ENCODE measurements at places on chromosomes 16 and 17.

DNA sequence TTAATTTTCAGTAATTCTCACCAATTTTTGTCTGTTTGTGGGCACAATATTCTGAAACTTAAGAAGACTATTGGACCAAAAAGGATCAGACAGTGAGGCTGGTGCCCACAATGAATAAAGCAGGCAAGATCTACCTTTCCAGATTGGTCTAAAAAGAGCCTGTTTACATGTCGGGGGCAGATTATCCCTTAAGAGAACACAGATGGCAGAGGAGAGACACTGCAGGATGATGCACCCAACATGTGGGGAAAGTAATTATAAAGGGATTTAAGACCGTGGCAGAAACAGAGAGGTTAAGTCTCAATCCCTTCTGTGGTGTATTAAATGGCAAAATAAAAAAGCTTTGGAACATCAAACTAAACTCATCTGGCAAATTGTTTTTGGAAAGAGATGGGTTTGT lies 331.8 kb upstream of the CDH11 start:
- DNase-seq = peak; percentile 31

DNA sequence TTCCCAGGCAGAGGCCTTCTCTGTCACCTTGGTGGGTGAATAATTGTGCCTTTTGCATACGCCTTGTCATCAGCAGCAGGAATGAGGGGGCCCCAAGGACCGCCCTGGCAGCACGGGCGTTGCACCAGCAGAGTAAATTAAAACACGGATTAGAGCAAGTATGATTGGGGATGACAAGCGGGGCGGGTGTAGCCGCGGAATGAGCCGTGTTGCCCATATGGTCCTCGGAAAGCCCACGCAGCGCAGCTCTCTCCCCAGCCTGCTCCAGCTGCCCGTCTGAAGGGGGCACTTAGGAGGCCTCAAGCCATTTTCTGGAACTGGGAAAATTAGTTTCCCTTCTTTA lies 299.4 kb upstream of the IRX3 start:
- DNase-seq = no peak

DNA sequence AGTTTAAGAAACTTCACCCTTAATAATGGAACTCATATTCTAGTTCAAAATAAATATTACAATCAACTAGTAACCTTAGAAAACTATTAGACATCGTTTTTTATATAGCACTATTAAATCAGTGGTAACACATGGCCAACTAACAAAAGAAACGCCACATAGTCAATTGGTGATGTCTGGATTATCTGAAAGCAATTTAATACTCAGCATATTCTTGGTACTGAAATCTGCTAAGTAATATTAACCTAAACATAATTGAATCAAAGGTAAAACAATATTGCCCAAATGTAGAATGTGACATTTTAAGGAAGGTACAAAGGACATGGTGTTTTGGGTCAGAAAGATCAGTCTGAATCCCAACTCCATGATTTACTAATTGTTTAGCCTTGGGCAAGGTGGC lies 11.1 kb upstream of the RSL1D1 start:
- no peak for DNase-seq

DNA sequence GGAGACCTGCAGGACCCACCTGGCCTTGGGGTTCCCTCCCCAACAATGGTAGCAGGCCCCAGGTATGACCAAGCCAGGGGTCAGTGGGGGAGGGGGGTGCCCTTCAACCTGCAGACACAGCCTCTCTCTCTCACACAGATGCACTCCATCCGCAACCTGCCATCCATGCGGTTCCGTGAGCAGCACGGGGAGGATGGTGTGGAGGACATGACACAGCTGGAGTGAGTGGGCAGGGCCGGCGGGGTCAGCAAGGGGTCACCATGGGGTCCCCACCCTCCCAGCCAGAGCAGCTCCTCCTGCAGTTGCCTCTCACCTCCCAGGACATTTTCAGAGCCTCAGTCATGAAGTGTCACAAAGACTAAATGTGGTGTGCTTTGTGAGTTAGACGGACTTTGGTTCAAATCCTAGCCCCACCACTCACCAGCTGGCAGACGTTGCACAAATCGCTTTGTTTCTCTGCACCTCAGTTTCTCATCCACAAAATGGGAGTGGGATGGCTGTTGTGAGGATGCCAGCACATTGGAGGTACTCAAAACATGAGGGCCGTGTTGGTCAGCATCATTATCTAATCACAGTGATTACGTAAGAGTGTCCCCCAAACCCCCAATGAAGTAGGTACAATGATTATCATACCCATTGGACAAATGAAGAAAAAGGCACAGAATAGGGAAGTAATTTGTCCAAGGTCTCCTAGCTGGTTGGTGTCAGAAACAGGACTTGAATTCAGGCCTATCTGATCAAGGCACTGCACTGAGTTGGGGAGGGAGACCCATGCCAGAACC lies 16.0 kb downstream of the MYO15A start:
- no peak for DNase-seq

DNA sequence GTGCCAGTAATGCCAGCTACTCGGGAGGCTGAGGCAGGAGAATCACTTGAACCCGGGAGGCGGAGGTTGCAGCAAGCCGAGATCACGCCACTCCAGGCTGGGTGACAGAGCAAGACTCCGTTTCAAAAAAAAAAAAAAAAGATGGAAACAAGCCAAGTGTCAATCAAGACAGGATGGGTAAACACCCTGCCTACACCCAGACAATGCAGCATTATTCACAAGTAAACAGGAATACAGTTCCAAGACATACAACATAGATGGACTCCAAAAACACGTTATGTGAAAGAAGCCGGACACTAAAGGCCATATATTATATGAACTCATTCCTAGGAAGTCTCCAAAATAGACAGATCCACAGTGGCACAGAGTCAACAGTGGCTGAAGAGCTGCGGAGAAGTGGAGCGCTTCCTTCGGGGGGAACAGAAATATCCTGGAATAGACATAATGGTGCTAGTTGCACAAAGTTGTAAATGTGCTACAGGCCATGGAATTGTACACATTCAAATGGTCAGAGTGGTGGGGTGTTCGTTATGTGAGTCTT lies 33.9 kb downstream of the ANKRD11 start:
- DNase-seq = no peak

DNA sequence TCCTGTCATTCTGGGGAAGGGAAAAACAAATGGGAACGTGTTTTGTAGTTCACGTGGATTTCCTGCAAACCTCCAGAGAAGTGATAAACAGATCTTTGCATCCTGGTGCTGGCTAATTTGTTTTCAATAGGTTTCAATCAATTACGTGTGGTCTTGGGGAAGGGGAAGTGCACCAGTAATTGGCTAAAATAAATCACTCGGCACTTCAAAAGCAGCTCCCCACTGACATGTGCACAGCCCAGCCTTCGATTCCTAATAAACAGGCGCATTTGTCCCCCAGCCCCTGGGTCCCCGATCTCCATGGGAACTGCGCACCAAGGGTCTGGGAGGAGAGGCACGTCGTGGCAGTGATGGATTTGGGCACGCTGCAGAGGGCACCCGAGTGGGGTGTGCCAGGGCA lies 112.9 kb upstream of the GSE1 start:
- DNase-seq = no peak

Data from RPMI7951 (cell line).